ENCODE measurements at places on chromosomes 4 and X. TPM values are rescaled to one million over a fixed set of nuclear protein-coding genes. Genes with fewer than 3 reads are reported as not detected.

PASD1 gene
- not detected for polyA plus RNA-seq

ATOH1 gene
- polyA plus RNA-seq = not detected

XG gene
- polyA plus RNA-seq = not detected

ELF4 gene
- 9.9 TPM for polyA plus RNA-seq

DNAJB14 gene
- polyA plus RNA-seq = 2.1 TPM

DGAT2L6 gene
- not detected for polyA plus RNA-seq

CTAG2 gene
- polyA plus RNA-seq = not detected

SULT1E1 gene
- polyA plus RNA-seq = not detected

CWH43 gene
- not detected for polyA plus RNA-seq

BEX5 gene
- 30.0 TPM for polyA plus RNA-seq

P2RY10 gene
- polyA plus RNA-seq = not detected

GAGE12H gene
- not detected for polyA plus RNA-seq

MGARP gene
- 0.41 TPM for polyA plus RNA-seq

CSAG3 gene
- polyA plus RNA-seq = not detected

GPM6B gene
- polyA plus RNA-seq = 228 TPM

PAGE5 gene
- polyA plus RNA-seq = not detected

SSX3 gene
- polyA plus RNA-seq = not detected

PHOX2B gene
- not detected for polyA plus RNA-seq
